ENCODE measurements at places on chromosomes 4 and X.
A peak's percentile ranks its signal among the peaks of the same experiment; 100 is the strongest.

- DNase-seq = no peak
These were observed 9.3 kb upstream of the LIN54 start for GRCh38 chr4:83019794-83020494.

- no peak for DNase-seq
These were observed 63.0 kb upstream of the ENPP6 start for GRCh38 chr4:184280591-184281071.

GRCh38 chr4:15182600-15183220, 180.4 kb downstream of the CPEB2 start:
- DNase-seq = no peak

DNA sequence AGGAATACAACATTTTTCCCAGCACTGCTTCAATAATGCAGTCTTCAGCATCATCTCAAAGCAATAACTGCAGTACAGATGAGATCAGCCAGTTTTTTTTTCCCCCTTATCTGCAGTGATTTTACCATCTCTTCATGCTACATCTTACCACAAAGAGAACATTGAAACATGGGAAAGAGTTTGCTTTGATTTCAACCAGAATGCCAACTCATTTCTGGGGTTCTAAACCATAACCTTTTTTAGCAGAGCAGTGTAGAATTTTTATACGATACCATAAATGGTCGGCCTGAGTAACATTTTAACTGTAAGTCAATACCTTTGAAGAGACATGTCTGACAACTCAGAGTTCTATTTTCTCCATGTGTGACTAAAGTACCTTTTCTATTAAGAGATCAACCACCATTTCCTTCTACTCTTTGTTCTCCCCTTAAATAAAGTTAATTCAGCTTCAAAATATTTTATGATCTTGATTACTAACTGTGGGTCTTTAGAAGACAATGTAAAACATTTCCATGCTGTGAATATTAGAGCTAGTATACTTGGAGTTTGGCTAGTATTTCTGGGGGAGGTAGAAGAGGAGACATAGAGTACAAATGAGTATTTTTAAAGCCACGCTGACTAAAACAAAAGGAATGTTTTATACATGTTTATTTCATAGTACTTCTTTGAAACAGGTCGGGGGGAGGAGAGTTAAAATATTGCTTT, 69.1 kb downstream of the TET2 start:
- DNase-seq = no peak

- no peak for DNase-seq
These were observed 44.9 kb upstream of the TXK start for GRCh38 chr4:48178931-48179330.

GRCh38 chr4:148800940-148801339, 358.7 kb upstream of the NR3C2 start:
- DNase-seq = no peak

DNA sequence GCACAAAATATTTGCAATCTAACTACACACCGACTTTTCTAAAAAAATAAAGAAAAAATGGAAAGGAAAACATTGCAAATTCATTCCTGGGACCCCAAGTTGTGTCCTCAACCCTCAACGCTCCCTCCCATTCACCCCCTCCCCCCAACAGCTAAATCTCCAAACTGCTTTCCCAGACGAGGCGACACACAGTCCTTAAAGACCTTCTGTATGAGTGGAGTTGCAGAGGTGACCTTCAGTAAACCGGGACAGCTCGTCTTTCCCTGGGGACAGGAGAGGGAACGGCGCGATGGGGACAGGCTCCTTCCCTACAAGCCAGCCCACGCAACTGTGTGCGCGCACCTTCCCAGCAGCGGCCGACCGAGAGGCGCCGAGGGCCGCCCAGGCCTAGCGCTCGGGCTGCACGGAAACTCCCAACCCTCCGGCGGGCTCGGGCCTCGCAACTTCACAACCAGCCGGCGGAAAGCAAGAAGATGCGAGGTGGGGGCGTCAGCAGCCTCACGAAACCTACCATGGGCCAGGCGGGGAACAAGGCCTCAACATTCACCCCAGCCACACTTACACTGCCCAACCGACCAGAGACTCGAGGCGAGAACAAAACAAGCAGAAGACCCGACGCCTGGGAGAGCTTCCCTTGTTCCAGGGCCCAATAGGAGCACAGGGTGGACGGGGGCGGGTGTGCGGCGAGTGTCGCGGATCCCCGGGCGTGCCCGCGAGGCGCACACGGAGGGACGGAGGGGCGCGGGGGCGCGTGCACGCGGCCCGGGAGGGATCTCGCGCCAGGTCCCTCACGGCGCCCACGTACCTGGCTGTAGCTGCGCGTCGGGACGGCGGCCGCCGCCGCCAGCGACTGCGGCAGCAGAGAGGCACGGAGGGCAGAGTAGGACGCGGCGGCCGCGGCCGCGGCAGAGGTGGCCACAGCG, 763 bp downstream of the GRSF1 start:
- DNase-seq = peak; percentile 51

GRCh38 chr4:3283483-3283882, 9.3 kb upstream of the RGS12 start:
- DNase-seq = no peak

GRCh38 chrX:136162827-136163570, 15.7 kb downstream of the FHL1 start:
- DNase-seq = peak; percentile 63

GRCh38 chr4:159141193-159141592, 38.3 kb downstream of the RAPGEF2 start:
- DNase-seq = no peak

GRCh38 chr4:7165874-7166201, 26.5 kb upstream of the SORCS2 start:
- DNase-seq = no peak

GRCh38 chrX:123184219-123184865, at the start of gene GRIA3:
GRIA3 (plus strand) TSS chrX:123184278; CDS start chrX:123184536, 258 bp downstream.
- no peak for DNase-seq

- no peak for DNase-seq
These were observed 12.0 kb downstream of the NDST3 start for GRCh38 chr4:118046323-118046722.

DNA sequence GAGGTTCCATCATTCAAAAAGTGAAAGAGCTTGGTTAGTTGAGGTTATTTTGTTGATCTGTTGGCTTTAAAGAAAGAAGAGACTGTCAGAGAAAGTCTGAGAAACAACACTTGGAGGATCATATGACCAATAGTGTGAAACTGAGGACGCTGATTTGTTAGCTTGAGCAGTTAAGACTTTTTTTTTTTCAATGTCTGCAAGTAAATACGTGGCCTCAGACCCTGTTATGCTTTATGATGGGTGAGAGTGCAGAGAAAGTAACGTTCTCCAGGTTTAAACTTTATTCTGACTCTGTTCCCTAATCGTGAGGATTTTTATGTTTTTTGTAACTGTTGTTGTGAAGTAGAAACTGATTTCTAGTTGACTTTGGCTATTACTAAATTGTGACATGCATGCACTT, 45.9 kb downstream of the GAB1 start:
- DNase-seq = no peak

Measured in Calu3 (cell line).